ENCODE measurements at places on chromosomes 6 and 20.

- no peak for DNase-seq
These were observed 10.7 kb downstream of the PEDS1 start for GRCh38 chr20:50142812-50143211.

DNA sequence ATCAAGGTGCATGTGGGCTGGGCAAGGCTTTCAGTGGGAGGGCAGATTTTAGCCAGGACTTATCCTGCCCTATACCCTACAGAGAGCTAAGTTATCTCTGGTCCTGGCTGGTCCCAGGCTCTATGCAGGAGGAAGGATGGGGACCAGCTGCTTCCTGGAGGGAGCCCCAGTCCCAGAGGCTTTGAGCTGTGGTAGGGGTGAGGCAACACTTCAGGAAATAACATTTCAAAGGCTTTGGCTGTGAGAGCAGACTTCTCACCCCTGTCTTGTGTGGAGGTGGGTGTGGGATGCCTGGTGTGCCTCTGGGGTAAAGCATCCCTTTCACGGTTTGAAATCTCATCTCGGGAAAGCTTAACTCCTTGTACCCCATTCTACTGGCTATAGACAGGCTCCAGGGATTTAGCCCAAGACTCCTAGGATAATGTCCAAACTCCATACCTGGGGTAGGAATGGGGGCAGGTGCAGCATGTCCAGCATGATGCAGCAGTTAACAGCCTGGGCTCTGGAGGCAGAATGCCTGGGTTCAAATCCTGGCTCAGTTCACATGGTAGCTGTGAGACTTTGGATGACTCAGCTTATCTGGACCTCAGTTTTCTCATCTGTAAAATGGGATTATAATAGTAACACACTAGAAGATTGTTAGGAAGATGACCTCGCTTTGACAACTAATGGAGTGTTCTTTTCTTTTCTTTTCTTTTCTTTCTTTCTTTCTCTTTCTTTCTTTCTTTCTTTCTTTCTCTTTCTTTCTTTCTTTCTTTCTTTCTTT, 27.5 kb upstream of the SIRPA start:
- no peak for DNase-seq

- no peak for DNase-seq
These were observed 49.9 kb upstream of the TMEM30A start for GRCh38 chr6:75334266-75335040.

GRCh38 chr6:106745197-106745770, 115.9 kb downstream of the QRSL1 start:
- no peak for DNase-seq

DNA sequence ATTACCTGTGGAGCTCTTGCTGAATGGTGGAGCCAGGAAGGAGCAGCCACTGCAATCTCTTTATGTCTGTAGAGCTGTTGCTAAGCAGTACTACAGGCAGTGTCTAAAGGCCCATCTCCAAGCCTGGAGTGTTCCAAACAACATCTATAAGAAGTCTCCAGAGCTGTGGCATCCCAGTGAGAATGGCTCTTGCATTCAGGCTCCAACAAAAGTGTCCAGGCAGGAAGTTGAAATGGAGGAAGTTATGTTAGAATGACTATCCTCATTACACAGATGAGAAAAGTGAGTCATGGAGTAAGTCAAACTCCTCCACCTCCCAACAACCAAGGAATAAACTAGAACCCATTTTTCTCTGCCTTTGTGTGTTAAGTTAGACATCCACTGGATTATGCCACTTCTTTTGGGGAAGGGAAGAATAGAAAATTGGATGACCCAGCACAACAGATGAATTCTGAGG, 288.5 kb upstream of the STXBP5 start:
- peak; percentile 66 for DNase-seq

DNA sequence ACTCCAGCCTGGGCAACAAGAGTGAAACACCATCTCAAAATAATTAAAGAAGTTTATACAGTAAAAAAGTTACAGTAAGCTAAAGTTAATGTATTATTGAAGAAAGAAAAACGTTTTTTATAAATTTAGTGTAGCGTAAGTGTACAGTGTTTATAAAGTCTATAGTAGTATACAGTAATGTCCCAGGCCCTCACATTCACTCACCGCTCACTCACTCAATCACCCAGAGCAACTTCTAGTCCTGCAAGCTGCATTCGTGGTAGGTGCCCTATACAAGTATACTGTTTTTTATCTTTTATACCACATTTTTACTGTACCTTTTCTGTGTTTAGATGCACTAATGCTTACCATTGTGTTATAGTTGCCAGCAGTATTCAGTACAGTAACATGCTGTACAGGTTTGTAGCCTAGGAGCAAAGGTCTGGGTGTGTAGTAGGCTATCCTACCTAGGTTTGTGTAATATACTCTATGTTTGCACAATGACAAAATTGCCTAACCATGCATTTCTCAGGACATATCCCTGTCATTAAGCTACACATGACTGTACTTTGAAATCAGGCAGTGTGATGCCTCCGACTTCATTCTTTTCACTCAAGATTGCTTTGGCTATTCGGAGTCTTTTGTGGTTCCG, 16.7 kb downstream of the MGME1 start:
- DNase-seq = no peak

DNA sequence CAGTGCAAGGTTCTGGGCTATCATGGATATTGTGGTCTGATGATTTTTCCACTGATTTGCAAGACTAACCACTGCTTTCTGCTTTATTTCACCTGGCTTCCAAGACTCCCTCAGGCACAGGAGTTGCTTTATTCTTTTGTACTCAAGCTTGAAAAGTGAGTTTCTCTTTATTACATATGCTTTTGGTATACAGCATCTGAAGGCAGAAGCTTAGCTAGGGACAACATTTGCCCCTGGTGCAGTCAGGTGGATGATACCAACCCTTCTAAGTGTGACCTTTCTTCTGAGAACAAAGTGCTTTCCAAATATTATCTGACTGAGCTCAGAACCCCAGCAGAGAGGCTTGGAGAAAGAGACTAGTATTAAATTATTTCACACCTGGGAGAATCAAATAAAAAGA, 94.0 kb upstream of the PHACTR1 start:
- DNase-seq = no peak

- no peak for DNase-seq
These were observed 9.7 kb downstream of the ACSS2 start for GRCh38 chr20:34886122-34886521.

DNA sequence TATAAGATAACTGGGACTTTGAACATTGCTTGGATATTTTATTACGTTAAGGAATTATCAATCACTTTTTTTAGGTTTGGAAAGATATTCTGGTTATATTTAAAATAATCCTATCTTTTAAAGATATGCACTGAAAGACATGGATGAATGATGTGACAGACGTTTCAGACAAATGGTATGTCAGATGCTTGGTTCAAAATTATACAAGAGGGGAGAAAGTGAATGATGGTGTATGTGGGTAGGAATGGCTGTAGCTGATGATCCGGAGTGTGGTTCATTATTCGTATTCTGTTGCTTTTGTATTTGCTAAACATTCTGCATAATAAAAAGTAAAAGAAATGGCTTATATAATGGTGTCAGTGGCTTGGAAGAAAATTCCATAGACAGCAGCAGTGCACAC, 51.0 kb upstream of the SNRPB2 start:
- no peak for DNase-seq

DNA sequence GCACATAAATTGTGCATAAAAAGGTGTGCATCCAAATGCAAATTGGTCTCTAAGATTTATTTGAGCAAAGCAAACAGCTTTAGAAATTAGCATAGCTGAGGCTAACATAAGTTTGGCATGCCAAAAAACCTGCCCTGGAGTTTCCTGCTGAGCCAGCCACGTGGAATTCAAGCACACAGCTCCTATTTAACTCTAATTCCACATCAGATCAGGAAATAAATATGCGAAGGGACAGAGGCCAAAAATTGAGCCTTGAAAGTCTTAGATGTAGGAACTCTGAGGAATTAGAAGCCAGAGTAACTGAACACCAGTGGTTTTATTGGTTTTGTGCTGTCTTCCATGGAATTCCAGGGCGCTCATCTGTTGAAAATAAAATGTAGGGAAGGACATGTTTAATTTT, 19.6 kb downstream of the SOBP start:
- no peak for DNase-seq

GRCh38 chr6:111633822-111634221, 28.1 kb upstream of the TRAF3IP2 start:
- no peak for DNase-seq

DNA sequence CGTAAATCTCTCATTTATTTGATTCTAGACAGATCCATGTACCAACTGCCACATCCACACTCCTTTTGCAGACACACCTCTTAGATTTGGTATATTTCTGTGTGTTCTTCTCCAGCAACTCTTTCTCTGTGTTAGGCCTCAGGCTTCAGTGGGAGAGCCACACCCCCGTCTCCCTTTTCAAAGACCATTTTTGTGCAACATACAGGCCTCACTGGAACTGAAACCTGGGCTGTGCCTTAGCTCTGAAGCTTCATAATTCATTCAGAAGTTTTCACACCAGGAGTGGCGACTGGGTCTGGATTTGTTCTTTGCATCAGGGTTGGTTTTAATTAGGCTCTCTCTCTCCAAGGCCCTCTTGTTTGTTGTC, 170.2 kb downstream of the THBS2 start:
- DNase-seq = no peak

DNA sequence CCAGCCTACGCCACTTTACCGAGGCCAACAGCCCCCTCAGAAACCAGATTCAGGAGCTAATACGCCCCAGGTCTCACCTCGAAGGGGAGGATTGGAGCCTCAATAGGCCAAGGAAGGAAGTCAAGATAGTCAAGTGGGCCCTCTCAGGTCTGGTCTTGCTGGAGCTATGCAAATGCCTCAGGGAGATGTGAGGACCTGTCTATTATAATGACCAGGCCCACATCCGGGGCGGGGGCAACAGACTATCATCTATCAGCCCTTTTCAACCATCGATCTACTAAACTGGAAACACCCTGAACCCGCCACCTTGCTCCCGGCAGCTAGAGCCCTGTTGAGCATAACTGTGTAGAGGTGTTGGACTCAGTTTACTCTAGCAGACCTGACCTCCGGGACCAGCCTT, 12.7 kb upstream of the GSTA3 start:
- DNase-seq = no peak

DNA sequence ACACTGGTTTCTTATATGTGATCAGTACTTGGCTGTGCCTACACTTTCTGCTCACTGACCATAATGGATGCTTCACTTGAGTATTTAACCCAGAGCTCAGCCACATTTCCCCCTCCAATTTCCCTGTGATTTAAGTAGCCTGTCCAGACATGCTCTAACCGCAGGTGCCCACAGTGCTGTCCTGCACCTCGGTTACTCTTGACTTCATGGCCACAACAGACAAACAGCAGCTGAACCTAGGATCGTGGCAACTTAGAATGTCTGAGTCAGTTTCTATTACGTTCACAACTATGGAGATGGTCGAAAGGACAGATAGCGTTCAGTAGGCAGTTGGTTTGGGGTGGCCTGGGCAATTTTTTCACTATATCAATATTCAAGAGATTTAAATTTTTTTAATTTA, 306.9 kb upstream of the SGK1 start:
- no peak for DNase-seq

DNA sequence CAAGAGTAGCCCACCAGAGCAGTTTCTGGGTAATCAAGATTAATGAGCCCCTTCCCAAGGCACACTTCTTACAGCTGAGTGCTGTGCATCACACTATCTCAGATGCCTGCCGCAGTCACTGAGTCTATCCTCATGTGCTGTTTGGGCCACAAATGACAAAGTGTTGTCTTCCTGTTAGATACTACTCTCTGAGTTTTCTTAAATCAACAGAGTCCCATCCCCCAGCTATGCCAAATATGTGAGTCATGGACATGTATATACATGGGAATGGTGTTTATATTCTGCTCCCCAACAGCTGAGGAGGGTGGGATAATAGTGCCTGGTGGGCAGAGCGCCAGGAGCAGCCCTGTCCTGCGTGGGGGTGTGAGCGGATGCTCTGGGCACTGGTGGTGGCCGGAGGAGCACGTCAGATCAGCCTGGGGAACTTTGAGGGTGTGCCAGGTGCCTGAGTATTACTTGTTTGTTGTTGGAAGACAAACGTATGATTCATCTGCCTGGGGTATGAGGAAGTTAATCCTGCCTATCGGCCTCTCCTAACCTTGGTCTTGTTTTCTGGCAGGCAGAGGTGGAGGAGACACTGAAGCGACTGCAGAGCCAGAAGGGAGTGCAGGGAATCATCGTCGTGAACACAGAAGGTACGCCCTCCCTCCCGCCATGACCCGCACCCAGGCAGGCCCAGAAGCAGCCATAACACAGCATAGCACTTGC, 9.6 kb downstream of the DYNLRB1 start:
- DNase-seq = peak; percentile 28

DNA sequence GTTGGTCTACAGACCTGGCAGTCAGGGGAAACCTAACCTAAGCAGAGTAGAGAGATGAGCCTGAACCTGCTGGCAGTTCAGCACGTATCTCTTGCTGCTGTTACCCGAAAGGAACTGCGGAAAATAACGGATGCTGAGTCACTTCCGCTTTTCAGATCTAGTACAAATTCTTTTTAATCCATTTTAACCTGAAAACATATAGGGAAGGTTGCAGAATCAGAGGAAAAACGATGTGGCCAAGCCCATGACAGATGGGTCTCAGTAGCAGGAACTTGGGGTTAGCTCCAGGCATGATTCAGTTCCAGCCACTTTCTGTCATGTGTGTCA, 351.9 kb upstream of the PRND start:
- DNase-seq = peak; percentile 72

DNA sequence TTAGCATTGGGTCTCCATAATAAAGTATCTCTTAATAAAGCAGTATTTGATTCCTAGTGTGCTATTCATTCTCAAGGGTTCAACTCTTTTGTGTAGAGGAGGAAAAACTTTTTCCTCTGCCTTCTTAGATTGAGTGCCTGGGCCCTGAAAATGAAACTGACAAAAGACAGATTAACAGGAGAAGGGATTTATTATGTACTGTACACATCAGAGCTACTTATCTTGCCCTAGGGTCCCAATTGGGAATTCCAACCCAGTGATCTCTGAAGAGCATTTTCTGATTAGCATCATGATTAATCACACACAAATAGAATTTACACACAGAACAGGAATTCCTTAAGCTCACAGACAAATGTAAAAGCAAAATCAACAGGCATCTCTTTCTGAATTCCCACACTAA, 128.9 kb downstream of the CD164 start:
- DNase-seq = no peak

DNA sequence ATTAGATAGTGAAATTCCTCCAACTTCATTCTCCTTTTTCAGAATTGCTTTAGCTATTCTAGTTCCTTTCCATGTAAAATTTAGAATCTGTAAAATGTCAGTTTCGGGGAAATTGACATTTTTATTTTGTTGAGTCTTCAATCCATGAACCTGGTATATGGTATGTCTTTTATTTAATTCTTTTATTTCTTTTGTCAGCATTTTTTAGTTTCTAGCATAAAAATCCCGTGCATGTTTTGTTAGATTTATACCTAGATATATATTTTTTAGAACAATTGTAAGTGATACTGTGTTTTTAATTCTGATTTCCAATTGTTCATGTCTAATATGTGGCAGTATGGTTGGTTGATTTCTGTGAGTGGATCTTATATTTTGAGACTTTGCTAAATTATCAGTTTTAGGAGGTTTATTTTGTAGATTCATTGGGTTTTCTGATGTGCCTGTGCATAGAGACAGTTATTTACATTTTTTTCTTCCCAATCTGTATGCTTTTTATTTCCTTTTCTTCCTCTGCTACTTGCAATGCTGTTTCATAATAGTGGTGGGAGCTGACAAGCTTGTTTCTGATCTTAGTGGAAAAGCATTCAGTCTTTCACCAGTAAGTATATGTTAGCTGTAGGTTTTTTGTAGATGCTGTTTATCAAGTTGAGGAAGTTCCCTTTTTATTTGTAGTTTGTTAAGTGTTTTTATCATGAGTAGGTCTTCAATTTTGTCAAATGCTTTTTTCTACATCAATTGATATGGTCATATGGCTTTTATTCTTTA, 13.7 kb downstream of the TAB2 start:
- no peak for DNase-seq

GRCh38 chr6:24554474-24554873, 59.7 kb downstream of the ALDH5A1 start:
- no peak for DNase-seq
